Type B pancreatic cell (in vitro differentiated cells): ENCODE measurements at places on chromosomes 3 and 15. TPM values are rescaled to one million over a fixed set of nuclear protein-coding genes. Genes with fewer than 3 reads are reported as not detected.

- no peak for DNase-seq
- peaks cover 28% of the 10 kb centered on the region for H3K27me3 ChIP-seq
- no peak overlapping the region for H3K4me3 ChIP-seq
- H3K36me3 ChIP-seq = no peaks in the 10 kb centered on the region
- no peaks in the 10 kb centered on the region for H3K4me1 ChIP-seq
These were observed 58.4 kb downstream of the ARRDC4 start for GRCh38 chr15:98018761-98019351.

DNA sequence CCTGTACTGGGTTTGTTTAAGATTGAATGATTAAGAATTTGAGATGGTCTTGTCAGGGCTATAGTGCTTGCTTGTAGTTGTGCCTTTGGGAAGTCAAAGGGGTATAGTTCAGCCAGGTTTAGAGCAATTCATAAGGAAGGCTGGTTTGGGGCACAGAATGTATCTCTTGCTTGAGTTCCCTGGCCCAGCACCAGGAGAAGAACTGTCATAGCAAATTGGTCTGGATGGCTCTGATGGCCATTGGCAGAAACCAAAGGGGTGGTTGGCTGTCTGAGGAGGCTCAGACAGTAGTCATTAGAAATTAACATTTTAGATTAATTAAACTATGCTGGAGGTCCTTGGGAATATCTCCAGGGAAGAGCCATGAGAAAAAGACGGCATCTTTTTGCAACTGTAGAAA is 25.4 kb upstream of the OTOL1 start:
- no peak overlapping the region for H3K4me3 ChIP-seq
- no peaks in the 10 kb centered on the region for H3K4me1 ChIP-seq
- no peak for DNase-seq
- H3K27ac ChIP-seq = no peak overlapping the region
- no peaks in the 10 kb centered on the region for H3K36me3 ChIP-seq

DNA sequence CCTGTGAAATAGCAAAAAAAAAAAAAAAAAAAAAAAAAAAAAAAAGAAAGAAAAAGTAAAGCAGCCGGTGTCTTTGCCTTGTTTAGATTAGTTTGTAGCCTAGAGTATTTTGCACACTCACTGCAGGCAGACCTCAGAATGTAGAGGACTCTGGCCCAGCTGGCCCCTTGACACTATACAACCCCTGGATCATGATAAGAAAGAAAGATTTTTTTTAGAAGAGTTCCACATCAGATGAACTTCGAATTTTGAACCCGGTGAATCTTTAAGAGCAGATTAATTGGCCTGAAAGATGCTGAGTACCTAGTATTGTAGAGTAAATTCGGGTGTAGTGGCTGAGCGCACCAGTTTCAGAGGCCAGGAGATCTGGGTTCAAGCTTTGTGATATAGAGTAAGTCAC is 727.7 kb upstream of the GOLIM4 start:
- no peaks in the 10 kb centered on the region for H3K36me3 ChIP-seq
- no peaks in the 10 kb centered on the region for H3K27me3 ChIP-seq
- H3K27ac ChIP-seq = no peak overlapping the region
- no peak for DNase-seq
- H3K4me3 ChIP-seq = no peak overlapping the region
- peaks cover 5% of the 10 kb centered on the region for H3K4me1 ChIP-seq

DNA sequence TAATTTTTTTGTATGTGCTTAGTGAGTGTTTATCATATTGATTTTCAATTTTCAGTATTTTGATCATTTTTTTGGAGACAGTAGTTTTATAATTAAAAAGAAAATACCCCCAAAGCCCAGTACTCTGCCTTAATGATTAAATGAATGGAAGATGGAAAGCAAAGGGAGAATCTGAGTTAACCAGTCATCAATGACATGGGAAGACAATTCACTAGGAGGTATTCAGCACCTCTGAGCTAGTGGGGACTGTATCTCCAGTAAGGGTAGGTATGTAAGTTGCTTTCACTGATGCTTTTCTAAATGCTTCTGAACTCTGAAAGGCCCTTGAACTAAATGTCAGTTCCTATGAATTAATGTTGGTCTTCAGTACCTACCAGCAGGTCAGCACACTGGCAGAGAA is 590.4 kb upstream of the DPPA4 start:
- H3K36me3 ChIP-seq = no peaks in the 10 kb centered on the region
- DNase-seq = no peak
- no peaks in the 10 kb centered on the region for H3K27me3 ChIP-seq
- H3K4me1 ChIP-seq = peaks cover 8% of the 10 kb centered on the region
- no peak overlapping the region for H3K4me3 ChIP-seq

- H3K27me3 ChIP-seq = no peaks in the 10 kb centered on the region
- H3K27ac ChIP-seq = no peak overlapping the region
- no peak overlapping the region for H3K4me3 ChIP-seq
These were observed 44.1 kb downstream of the SLTM start for GRCh38 chr15:58889363-58889762.

The ADPRH gene
- total RNA-seq = 2.9 and 3.3 TPM in 2 replicates

GRCh38 chr15:45023659-45024225 is 747 bp downstream of the SORD start:
- H3K36me3 ChIP-seq = peaks cover 9% of the 10 kb centered on the region
- no peak for DNase-seq
- H3K4me1 ChIP-seq = peaks cover 19% of the 10 kb centered on the region
- H3K4me3 ChIP-seq = peak overlapping the region; percentile 95
- peaks cover 7% of the 10 kb centered on the region for H3K27me3 ChIP-seq
- H3K27ac ChIP-seq = peak overlapping the region; percentile 65

The TM6SF1 gene
- 0.14 and 0.24 TPM in 2 replicates for total RNA-seq

DNA sequence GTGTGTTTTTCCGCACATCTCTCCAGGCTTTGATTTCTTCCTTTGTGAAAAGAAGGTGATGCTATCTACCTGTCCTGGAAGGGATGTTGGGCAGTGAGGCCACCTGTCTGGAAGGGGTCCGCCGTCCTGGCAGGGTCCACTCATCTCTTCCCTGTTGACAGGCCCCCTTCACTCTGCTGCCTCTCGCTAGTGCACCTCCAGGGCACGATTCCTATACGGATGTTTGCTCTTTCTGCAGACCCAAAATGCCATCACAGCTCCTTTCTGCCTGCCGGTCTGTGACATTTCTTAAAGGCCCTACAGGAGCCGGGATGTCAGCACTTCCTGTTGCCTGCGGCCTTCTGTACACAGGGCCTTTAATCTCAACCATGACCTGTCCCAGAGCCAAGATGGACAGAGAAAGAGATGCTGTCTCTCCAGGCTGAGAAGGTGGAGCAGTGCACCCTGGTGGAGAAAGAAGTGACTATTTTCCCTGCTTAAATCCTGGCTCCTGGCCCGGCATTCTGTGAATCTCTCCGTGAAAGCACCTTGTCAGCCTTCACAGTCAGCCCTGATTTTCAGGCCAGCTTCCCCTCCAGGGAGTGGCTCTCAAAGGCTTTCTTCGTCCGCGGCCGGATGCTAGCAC is 7.4 kb downstream of the FAM3D start:
- H3K27me3 ChIP-seq = peaks cover 15% of the 10 kb centered on the region
- H3K4me3 ChIP-seq = no peak overlapping the region
- H3K36me3 ChIP-seq = no peaks in the 10 kb centered on the region
- H3K27ac ChIP-seq = no peak overlapping the region
- DNase-seq = no peak
- peaks cover 11% of the 10 kb centered on the region for H3K4me1 ChIP-seq

The SLC22A13 gene
- 0.60 and 0.79 TPM in 2 replicates for total RNA-seq

DNA sequence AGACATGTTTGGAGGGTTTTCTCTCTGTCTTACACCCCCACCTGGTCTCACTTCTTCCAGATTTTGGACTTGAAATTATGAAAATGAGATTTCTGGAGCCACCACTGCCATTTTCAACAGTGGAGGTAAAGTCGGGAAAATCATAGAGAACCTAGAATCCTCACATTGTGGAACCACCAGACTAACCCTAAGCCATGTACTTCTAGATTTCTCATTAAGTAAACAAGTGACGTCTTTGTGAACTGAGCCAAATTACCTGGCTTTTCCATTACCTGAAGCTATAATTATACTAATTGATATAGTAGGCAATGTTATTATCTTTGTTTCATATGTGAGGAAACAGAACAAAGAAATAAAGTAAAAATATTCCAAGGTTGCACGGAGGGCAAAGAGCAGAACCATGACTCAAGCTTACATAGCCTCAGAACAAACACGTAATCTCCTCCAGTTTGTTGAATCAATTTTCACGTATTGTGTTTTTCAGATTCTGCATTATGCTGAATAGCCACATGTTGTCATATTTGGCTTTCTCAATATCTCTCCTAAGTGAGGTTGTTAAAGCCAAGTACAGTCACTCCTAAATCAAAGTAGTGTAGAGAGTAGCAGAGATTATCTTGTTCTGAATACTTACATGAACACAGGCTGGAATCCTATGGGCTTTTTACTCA is 101.3 kb upstream of the CMC1 start:
- no peak overlapping the region for H3K4me3 ChIP-seq
- no peak for DNase-seq
- H3K27ac ChIP-seq = no peak overlapping the region
- H3K36me3 ChIP-seq = no peaks in the 10 kb centered on the region
- no peaks in the 10 kb centered on the region for H3K4me1 ChIP-seq

GRCh38 chr3:115922681-115923347 is 299.5 kb downstream of the GAP43 start:
- H3K27me3 ChIP-seq = no peaks in the 10 kb centered on the region
- H3K36me3 ChIP-seq = peaks cover 8% of the 10 kb centered on the region
- H3K4me1 ChIP-seq = peaks cover 5% of the 10 kb centered on the region
- no peak overlapping the region for H3K4me3 ChIP-seq

GRCh38 chr15:73325191-73325861 is 43.4 kb downstream of the HCN4 start:
- peaks cover 3% of the 10 kb centered on the region for H3K27me3 ChIP-seq
- no peaks in the 10 kb centered on the region for H3K36me3 ChIP-seq
- no peak for DNase-seq
- no peak overlapping the region for H3K4me3 ChIP-seq
